ENCODE measurements at places on chromosomes 12 and 14.

DNA sequence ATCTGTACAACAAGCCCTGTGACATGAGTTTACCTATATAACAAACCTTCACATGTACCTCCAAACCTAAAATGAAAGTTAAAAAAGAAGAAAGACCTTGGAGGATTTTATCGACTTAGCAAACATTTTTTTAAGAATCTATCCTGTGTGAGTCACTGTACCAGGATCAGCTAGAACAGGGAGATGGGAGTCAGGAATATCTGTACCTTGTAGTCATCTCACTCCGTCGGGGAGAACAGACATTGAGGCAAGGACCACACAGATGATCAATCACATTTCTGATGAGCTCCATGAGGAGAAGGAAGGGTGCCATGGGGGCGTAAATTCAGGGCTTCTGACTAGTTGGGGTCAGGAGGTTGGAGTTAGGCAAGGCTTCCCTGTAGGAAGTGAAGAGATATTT is 310.6 kb downstream of the VRK1 start:
- DNase-seq = no peak

DNA sequence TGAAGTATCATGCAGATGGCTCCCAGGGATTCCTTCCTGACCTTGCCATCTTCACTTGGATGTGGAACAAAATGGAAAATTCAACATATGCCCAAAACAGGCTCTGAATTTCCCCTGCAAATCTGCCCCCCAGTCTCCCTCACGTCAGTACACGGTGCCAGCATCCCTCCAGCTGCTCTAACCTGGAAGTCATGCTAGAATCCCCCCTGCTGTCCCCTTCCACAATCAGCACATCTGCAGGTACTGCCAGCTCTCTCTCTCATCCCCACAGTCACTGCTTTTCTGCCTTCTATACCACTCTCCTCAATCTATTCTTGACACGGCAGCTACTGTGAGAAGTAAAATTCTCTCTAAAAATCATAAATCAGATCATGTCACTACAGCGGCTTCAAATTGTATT is 21.6 kb downstream of the GALNT6 start:
- DNase-seq = no peak

DNA sequence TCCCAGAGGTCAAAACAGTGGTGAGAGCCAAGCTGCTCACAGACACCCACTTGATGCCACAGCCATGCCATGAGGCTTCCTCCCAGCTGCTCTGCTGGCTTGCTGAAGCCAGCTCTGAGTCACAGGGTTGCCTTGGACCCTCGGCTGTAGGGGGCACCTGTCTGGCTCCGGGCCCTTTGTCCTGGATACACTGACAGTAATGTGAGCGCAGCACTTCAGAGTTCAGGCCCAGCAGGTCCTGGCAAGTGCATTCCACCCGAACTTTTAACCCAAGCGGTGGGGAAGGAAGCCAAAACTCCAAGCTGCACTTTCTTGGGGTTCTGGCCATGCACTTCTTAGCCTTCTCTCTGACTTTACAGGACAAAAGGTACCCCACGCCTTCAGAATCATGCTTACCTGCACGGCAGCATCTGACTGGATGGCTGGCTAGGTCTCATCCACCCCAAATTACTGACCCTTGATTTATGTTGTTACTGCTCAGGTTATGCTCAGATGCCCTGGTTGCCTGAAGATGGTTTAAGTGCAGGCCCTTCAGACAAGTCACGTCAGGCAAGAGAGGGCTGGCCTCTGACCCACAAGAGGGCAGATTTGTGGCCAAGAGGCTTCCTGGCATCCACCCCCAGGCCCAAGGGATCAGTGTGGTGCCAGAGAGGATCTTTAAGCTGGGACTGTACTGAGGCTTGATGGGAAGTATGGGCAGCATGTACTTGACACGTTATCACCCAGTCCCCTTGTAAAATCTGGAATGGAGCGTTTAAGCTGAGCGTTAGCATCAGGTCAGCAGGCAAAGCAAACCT is 24.8 kb downstream of the SLC25A29 start:
- DNase-seq = no peak

DNA sequence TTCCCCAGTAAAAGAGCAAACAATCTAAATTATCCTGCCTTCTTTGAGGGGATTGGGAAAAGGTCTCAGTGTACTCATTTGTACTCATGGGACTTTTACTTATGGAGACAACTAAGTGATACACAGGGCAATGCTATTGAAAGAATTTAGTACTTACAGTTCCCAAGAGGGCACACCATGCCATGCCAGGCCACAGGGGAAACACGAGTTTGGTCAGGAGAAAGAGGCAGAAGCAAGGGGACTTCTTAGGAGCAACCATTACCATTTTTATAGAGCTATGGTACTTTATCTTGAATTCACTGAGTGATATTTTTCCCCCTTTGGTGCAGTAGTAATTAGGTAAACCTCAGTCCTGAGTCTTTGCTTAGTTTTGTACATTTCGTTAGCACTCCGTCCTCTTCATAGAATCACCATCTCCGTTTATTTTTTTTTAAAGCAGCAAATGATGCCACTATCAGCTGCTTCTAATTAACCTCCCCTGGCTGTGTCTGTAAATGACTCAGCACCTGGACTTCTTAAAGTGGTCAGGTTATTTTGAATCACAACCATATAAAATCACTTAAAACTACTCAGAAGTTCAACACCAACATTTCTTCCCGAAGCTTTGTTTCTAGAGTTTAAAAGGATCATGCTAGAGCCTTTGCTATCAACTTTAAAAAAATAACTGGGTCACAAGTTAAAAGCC is 5.9 kb upstream of the WASHC3 start:
- DNase-seq = no peak

DNA sequence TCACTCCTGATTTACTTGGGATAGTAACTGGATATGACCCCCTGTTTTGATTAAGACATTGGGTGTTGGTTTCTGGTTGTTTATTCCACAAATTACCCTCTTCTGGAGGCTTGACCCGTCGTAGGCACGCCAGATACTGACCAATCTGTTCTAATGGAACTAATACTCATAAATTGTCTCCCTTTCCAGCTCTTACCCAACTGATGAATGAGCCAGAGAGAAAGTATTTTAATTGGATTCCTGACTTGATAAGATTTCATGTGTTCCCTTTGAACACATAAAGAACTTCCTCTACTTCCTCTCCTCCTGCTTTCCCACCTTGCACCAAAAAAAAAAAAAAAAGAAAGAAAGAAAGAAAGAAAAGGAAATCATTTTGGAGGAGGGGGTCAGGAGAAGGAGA is 340.9 kb downstream of the PCNX1 start:
- DNase-seq = no peak

GRCh38 chr14:21104448-21105060 is 3.7 kb downstream of the TMEM253 start:
- DNase-seq = no peak

- no peak for DNase-seq
Measured at GRCh38 chr12:157644-158043, 56.3 kb downstream of the SLC6A12 start.

DNA sequence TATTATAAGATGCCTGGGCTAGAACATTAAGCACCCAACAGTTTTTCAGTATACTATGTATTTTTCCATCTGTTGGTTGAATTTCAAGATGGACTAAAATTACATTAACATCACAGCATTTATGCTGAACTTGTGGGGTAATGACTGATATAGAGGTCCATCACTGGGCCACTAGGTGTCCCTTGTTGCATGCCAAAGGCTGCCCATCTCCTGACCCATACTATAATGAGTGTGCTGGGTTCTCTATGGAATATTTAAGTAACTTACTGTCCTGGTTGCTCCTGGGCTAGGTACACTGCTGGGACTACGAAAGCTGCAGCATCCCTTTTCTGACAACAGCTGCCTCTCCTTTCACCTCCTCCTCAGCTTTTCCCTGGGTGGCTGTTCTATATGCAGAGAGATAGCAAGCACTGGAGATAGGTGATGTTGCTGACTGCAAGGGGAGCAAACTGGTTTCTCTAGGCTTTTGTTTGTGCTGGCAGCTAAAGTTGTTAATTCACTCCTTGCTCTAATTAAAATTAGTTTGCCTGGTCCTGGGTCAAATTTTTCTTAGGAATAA is 138.6 kb upstream of the TRHDE start:
- DNase-seq = peak; percentile 9

All from NT2/D1 (cell line).